ENCODE measurements at places on chromosomes 6 and 20.

DNA sequence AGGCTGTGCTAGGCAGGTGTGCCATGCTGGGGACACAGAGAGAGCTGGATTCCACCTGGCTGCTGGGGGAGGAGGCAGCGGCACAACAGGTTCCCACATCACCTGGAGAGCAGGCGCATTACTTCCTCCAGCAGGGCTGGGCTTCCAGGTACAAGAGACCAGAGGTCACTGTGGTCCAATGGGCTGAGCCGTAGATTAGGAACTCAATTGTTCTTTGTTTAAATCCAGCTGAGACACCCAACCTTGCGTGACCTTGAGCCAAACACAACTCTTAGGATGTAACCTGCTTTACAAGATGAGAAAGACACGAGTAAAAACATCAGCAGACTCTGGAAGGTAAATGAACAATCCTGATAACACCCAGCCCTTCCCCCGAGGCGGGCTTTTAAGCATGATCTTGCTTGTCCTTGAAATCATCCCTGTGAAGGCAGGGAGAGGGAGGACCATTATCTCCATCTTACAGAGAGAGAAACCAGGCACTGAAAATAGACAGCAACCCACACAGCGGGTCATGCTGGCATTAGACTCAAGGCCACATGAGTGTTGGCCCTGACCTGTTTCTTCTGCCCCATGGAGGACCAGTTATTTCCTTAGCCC, 216.5 kb upstream of the RREB1 start:
- DNase-seq: peak; percentile 52

DNA sequence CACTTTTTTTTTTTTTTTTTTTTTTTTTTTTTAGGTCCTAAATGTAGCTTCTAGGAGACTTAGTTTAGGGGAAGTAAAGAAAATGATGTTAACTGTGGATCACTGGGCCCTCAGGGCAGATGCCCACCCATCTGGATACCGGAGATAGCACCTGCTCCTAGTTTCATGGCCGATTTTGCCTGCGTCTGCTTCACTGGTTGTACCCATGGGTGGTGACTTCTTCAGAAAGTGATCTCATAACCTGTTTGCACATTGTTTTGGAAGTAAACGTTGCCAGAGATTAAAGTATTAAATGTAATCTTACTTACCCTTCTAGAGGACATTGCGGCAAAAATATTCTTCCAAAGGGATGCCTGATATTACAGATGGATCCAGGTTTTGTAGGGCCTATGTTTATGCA, 79.8 kb upstream of the SGK1 start:
- DNase-seq: no peak

DNA sequence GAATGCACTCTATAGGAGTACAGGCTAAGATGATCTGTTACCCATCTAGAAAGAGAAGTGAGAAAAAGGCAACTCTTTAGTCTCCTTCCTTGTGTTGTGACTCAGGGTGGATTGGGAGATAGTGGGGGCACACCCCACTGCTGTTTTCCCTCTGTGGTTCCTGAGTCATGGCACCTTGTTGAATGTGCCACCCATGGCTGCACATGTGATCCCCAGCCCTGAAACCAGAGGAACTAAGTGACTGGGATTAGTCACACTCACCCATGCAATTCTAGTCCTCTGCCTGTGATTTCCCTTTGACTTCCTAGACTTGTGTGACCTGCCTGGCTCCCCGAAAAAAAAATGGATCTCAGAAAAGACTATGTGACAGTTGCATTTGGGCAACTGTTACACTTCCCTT, 48.6 kb upstream of the HTR1B start:
- no peak for DNase-seq

DNA sequence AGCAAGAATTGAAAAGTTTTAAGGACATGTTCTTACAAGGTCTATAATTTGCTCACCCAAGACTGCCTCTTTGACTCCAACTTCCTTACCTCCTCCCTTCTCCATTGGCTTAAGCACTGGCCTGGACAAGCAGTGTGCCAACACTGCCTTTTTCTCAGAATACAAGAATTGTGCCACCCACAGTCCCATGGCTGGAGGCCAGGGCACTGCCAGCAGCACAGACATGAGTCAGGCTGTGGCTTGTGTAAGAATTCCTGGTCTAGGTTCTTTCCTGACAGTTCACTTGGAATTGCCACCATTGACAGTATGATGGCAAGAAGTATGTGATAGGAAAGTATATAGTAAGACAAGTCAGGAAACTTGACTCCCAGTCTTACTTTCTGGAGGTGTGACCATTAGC, 202.7 kb upstream of the MARCKS start:
- DNase-seq: no peak

DNA sequence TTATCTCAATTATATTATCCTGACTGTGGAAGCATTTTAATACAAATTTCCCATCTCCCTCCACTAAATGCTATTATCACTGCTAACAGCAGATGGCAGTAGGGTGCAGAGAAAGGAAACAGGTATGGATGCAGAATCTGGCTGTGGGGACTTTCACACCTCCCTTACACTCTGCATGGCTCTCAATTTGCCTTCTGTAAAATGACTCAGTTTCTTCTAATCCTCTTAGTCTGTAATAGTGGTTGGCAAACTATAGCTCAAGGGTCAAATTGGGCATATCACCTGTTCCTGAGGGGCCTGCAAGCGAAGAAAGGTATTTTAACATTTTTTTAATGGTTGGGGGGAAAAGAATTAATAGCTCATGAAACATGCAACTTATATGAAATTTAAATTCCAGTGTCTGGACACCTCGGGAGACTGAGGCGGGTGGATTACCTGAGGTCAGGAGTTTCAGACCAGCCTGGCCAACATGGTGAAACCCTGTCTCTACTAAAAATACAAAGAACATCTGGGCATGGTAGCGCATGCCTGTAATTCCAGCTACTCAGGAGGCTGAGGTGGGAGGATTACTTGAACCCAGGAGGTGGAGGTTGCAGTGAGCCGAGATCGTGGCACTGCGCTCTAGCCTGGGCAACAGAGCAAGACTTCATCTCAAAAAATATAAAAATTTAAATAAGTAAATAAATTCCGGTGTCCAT, 83.5 kb downstream of the ZMYND8 start:
- DNase-seq: peak; percentile 31

DNA sequence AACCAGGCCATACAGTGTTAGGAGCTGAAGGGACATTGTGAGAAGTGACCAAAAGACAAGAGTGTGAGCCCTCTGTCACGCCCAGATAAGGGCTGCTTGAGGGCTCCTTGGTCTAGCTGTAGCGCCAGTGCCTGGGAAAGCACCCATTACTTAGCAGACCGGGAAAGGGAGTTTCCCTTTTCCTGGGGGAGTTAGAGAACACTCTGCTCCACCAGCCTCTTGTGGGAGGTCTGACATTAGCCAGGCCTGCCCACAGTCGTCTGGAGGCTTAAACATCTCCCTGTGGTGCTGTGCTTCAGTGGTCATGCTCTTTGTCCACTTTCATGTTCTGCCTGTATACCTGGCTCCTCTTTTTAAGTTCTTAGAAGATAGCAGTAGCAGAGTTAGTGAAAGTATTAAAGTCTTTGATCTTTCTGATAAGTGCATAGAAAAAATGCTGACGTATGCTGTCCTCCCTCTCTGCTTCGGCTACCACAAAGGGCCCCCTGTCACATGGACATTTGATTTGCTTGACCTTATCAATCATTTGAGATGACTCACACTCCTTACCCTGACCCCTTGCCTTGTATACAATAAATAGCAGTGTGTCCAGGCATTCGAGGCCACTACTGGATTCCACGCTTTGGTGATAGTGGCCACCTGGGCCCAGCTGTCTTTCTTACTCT, 201.5 kb upstream of the ECI2 start:
- peak; percentile 75 for DNase-seq

- DNase-seq: no peak
Observed at GRCh38 chr6:165883851-165884640, 221.0 kb upstream of the PDE10A start.

- DNase-seq: no peak
Observed at GRCh38 chr6:5044866-5045265, 40.3 kb upstream of the PPP1R3G start.

- DNase-seq: peak; percentile 83
Observed at GRCh38 chr20:10611357-10611756, 62.4 kb downstream of the JAG1 start.

DNA sequence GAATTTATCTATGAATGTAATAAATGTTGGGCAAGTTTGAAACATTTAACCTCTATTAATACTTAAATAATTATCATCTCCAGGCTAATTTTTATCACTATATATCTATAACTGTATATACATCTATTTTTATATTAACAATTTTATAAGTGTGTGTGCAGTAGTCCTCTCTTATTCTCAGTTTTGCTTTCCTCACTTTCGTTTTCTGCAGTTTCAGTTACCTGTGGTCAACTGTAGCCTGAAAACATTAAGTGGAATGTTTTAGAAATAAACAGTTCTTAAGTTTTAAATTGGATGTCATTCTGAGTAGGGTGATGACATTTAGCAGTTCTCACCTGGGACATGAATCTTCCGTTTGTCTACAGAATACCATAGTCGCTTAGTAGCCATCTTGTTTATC, 379.4 kb upstream of the MAN1A1 start:
- no peak for DNase-seq

DNA sequence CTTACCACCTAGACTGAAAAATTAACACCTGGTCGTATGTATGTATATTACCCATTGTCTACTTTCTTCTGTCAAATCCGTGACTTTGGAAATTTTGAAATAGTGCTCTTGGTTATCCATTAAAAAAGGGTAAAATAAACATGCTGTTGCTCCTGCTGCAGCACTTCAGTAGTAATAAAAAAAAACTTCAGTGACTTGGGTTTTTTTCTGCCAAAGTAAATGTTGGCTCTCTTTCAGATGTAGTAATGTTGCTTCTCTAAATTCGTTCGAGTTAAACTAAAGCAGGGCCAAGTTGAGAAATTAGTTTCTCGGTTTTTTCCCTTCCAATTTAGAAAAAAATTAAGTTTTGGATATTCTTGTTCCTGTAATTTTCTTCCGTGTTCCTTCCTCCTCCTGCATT, 34.2 kb downstream of the JARID2 start:
- no peak for DNase-seq

DNA sequence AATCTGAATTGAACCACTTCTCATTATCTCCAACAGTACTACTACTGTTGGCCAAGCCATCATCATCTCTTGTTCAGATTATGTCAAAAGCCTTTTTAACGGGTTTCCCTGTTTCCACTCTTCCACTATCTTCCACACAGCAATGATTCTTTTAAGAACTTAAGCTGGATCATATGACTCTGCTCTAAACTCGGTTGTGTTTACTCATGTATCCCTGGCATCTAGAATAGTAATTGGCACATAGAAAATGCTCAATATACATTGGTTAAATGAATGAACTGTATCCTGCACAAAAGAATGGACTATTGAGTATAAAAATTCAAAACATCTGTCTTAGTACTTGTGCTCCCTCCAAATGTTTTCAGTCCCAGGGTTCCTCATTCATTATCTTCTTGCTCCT, 2.8 kb upstream of the COX7A2 start:
- DNase-seq: no peak

DNA sequence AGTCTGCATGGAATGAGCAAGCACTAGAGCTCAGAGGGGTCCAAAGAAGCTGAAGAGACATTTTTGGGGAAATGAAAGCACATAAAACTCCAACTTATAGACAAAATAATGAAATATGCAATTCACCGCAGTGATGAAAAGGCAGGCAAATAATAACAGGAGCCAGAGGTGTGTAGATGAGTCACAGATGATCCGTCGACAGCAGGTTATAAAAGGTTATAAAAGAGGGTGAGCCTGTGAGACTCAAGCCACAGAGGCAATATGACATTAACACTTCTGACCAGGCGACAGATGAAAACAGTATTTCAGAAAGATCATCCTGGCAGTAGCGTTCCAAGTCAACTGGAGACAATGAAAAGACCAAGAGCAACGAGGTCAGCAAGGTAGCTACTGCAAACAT, 35.8 kb upstream of the ANKRD60 start:
- no peak for DNase-seq

GRCh38 chr6:140462453-140463311, 1088.2 kb upstream of the CITED2 start:
- peak; percentile 51 for DNase-seq

GRCh38 chr6:112743323-112743722, 396.2 kb downstream of the RFPL4B start:
- DNase-seq: no peak

DNA sequence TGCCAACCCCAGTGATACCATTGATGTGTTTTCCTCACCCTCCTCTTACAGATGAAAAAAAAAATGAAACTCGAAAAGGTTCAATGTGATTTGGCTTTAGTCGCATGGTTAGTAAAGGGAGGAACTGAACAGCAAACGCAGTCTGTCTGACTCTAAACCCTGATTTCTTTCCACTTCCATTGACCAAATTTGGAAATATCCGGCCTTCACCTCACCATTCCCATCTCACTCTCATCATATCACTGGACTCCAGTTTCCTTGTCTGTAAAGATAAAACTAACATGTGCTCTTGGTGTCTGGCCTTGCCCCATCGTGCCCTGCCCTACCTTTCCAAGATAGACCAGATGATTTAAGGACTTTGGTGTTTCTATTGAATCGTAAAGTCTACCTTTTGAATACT, 48.7 kb upstream of the ADGRF1 start:
- DNase-seq: no peak

- DNase-seq: no peak
Observed at GRCh38 chr20:17912916-17913315, 55.7 kb downstream of the SNX5 start.

DNA sequence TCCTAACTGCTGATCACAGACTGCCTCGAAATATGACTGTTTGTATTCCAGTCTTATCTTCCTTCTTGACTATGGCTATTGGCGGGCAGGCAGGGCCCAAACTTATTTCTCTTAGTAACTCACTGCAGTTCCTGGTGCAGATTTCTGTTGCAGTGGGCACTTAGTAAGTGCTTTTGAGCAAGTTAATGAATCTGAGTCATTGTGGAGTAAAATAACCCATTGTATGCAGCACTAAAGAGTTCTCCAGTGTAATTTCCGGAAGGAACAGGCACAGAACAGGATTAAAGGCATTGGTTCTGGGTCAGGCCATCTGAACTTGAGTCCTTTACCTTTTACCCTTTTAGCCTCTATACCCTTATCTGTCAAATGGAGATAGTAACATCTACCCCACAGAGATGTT, 23.6 kb downstream of the SLC35F1 start:
- DNase-seq: no peak

GRCh38 chr6:139518556-139519091, 144.2 kb upstream of the CITED2 start:
- DNase-seq: no peak

GRCh38 chr6:110944681-110945151, 13.8 kb upstream of the GTF3C6 start:
- no peak for DNase-seq

DNA sequence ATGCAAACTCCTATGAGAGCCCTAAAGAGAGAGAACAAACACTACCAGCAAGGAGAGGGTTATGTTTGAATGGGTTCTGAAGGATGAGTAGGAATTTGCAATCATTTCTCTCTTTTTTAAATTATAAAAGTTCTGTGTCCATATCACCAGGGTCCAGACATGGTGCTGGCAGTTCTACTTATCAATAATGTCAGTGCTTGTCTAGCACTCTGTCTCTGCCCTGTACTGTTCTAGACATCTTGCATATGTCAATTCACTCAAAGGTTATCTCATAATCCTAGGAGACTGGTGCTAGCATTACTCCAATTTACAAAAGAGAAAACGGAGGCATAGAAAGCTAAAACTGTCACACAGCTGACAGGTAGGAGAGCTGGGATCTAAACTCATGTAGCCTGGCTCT, 101.3 kb downstream of the VEGFA start:
- no peak for DNase-seq

All from ELF-1 (cell line).